Naive thymus-derived CD8-positive, alpha-beta T cell (primary cell): ENCODE measurements at places on chromosomes 2 and 18.

DNA sequence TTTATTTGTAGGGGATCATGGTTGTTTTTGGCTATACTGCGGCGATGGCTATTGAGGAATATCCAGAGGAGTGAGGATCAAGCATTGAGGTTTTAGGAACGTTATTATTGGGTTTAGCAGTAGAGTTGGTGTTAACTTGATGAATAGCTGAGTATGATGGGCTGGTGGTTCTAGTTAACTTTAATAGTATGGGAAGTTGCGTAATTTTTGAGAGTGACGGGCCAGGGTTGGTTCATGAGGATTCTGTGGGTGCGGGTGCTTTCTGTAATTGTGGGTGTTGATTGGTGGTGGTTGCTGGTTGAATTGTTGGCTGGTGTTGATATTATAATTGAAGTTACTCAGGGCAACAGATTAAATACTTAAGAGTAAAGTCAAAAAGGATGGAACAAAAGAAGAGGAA lies 6.0 kb upstream of the RAB6D start:
- DNase-seq = no peak

DNA sequence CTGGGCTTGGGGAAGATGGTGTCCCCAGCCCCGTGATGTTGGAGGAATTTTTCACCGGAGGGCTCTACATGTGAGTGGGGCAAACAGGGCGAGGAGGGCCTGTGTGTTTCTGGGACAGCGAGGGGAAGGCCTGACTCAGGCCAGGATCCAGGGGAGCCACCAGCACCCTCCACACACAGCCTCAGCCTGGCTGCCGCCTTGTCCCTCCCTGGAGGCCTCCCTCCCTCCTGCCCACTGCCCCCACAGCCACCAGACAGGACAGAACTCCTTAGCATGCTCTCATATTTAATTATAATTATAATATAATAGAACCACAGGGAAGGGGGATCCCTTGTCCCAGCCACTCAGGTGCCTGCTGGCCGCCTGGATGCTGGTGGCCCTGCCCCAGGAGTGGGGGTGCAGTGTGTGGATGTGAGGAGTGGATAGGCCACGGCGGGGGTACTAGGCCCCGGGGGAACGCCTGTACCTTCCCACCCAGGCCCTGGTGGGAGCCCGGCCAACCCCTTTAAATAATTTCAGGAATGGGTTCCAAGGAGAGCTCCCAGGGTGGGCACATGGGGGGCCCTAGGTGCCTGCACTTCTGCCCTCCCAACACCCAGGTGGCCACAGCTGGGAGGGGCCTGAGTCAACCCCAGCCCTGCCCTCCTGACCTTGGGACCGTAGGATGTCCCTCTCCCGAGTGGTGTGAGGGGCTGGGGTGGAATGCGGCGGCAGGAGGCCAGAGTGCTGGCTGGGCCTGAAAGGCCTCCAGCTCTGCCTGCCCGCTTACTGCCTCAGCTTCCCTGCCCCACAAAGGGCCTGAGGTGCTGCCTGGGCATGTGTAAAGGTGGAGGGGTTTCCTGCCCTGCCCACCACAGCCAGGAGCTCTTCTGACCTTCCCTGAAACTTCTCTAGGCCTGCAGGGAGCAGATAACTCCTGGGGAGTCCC lies 8.8 kb downstream of the PDCD1 start:
- no peak for DNase-seq

GRCh38 chr2:112137516-112138158 lies 548 bp upstream of the FBLN7 start:
- DNase-seq = no peak

- no peak for DNase-seq
These were observed 101.5 kb downstream of the MAP2 start for GRCh38 chr2:209525331-209525730.

GRCh38 chr18:49520661-49521145 lies 33.7 kb upstream of the C18orf32 start:
- DNase-seq = no peak

- DNase-seq = no peak
These were observed 108.7 kb downstream of the NCKAP5 start for GRCh38 chr2:133459590-133459989.

- no peak for DNase-seq
These were observed 337.1 kb downstream of the DYSF start for GRCh38 chr2:71790226-71791060.

DNA sequence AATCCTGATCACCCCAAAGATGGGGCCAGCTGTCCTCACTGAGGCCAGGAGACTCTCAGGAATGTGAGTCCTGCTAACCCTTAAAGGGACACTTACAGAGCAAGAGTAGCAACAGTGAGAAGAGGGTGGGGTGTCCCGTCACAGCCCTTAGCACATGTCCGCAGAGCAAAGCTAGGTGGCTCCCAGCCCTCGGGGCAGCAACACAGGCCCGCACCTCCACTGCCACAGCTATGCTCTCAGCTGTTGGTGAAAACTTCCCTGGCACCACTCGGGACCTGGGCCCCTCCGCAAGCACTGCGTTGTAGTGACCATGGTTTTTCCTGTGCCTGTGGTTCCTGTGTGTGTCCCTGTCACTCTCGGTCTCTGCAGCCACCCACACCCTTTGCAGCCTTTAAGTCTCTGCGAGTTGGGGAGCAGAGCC lies 76.4 kb upstream of the UXS1 start:
- no peak for DNase-seq

DNA sequence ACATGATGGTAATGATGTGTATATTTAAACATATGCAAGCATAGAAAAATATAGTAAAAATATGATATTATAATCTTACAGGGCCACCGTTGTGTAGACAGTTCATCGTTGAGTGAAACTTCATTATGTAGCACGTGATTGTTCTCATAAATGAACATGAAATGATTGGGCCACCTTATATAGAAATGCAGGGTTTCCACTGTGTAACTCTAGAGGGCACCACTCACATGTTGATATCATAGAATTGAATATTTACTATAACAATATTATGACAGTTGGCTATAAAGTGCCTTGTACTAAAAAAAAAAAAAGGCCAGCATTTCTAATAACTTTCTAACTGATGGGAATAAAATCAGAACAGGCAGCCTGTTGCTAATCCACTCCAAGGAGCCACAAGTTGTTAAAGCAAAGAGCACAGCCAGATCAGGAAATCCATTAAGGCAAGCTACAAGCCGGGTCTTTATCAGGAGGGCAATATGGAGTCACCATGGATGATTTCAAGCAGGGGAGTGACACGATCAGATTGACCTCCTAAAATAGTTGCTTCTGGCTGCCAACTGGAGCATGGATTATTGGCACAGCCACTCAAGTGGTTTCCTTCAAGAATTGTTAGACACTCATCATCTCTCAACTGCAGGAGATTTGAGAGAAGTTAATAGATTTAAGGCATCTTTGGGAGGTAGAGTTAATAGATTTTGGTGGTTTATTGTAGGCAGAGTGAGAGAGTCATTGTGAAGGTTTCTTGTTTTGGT lies 16.7 kb downstream of the IL1F10 start:
- no peak for DNase-seq

- DNase-seq = no peak
These were observed 264.7 kb downstream of the RNF152 start for GRCh38 chr18:61628085-61628484.
